ENCODE measurements at places on chromosomes 5 and 9. TPM values are rescaled to one million over a fixed set of nuclear protein-coding genes. Genes with fewer than 3 reads are reported as not detected.

Gene FABP6
- not detected for total RNA-seq

Gene LCN15
- total RNA-seq: not detected

Gene CORO2A
- total RNA-seq: 11.5 TPM

Gene POU5F2
- total RNA-seq: 2.0 TPM

Gene RGS3
- 57.1 TPM for total RNA-seq

Gene AK8
- total RNA-seq: not detected

Gene PAEP
- not detected for total RNA-seq

Gene TAF11L3
- total RNA-seq: not detected

Gene EPB41L4B
- 0.23 TPM for total RNA-seq

DNA sequence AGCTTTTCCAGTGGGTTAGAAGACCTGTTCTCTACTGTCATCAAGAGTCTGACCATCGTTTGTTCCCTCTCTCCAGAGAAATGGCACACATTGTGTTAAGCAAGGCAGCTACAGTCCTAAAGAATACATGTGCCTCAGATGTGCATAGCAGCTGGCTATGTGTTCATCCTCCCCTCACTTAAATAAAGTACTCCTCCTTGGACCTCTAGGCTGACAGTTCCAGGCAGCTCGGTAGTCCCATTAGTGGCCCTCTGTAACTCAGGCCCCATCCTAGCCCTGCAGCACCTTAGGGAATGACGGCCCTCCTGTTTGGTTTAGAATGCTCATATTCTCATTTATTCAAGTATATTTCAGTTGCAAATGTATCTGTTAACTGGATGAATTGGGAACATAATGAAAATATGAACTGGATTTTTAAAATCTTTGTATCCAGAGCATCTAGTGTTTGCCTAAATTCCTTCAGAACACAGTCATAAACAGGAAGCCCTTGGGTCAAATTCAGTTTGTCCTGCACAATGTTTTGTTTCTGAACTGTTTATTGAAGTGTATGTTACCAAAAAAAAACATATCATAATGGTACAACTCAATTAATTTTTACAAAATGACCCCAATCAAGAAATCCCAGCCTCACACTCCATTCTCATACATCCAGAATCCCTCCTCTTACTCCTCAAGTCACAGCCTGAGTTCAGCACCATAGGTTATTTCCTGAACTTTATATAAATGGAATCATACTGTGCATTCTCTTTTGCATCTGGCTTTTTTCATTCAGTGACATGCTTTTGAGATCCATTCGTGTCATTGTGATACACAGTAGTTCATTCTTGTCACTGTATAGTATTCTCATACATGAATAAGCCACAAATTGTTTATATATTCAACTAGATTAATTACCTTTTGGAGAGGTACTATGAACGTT is 1.6 kb upstream of the ASPN start:
- no peak for DNase-seq
- no peaks in the 10 kb centered on the region for H3K27me3 ChIP-seq
- H3K4me1 ChIP-seq: peaks cover 8% of the 10 kb centered on the region
- H3K36me3 ChIP-seq: no peaks in the 10 kb centered on the region

- no peak overlapping the region for H3K4me3 ChIP-seq
- DNase-seq: no peak
- no peak overlapping the region for H3K27ac ChIP-seq
- H3K4me1 ChIP-seq: no peaks in the 10 kb centered on the region
- H3K36me3 ChIP-seq: no peaks in the 10 kb centered on the region
Observed at GRCh38 chr9:93390953-93391515, 60.5 kb upstream of the FAM120A start.

- no peak overlapping the region for H3K27ac ChIP-seq
- DNase-seq: no peak
- H3K4me1 ChIP-seq: peaks cover 2% of the 10 kb centered on the region
- no peak overlapping the region for H3K4me3 ChIP-seq
Observed at GRCh38 chr5:146047396-146047795, 58.0 kb downstream of the PLAC8L1 start.

DNA sequence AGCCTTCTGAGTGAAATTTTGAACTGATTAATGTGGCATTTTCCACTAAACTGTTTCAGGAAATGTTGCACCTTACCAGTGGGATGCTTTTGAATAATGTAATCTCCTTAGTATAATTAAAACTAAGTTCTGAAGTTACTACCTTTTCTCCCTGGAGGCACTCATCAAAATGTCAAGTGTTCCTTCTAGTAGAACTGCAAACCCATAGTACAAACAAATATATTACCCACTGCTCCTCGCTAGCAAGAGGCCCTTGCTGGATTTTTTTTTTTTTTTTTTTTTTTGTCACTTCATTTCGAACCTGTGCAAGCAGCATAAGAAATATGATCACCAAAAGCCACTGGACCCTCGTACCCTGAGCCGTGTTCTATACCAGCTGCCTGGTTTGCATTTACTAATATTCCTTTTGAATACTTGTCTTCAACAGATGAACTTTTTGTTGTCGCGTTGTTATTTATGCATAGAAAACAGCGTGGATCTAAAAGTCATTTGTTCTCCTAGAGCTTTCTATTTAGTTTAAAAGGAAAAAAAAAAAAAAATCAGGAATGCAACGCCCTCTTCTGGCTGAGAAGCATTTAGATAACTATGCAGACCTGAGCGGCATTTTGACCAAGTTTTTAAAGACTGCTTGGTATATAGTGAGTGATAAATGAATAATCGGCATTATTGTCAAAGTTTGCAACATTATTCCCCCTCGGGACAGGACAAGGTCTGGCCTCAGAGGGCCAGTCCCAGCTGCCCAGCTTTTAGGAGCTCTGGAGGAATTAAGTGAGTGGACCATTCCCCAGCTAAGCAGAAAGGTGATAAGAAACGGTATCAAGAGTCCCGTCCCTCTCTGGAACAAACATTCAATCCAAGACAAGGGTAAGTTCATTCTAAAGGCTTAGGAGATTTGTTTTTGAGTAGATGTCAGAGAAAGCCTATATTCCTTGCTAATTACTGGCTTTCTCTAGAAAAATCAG is 162.5 kb upstream of the KIF2A start:
- no peaks in the 10 kb centered on the region for H3K36me3 ChIP-seq
- no peak overlapping the region for H3K4me3 ChIP-seq
- no peaks in the 10 kb centered on the region for H3K4me1 ChIP-seq
- peaks cover 58% of the 10 kb centered on the region for H3K27me3 ChIP-seq
- no peak for DNase-seq

DNA sequence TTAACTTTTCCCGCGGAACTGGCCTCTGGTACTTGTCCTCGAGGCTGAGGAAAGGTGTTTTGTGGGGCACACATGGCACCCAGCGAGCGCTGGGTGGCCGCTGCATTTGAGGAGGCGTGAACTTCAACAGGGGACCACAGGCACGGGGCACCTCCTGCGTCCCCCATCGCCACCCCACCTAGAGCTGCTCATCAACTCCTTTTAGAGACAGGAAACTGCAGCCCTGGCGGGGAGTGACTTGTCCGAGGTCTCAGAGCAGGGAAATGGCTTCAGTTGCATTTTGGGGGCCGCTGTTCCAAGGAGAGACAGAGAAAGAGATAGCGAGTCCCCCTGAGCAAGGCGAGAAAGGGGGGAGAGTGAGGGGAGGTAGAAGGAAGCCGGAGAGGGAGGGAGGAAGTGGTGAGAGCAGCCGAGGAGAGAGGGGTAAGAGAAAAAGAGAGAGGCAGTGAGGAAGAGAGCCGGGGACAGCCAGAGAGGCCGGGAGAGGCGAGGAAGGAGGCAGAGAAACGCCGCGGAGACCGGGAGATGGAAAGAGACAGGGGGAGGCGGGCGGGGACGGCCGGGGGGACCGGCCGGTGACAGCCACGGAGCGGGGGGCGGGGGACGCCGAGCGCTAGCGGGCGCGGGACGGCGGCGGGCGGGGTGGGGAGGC is 12.5 kb upstream of the LHX2 start:
- no peak overlapping the region for H3K27ac ChIP-seq
- peak overlapping the region; percentile 46 for H3K4me3 ChIP-seq
- no peaks in the 10 kb centered on the region for H3K36me3 ChIP-seq
- DNase-seq: no peak

DNA sequence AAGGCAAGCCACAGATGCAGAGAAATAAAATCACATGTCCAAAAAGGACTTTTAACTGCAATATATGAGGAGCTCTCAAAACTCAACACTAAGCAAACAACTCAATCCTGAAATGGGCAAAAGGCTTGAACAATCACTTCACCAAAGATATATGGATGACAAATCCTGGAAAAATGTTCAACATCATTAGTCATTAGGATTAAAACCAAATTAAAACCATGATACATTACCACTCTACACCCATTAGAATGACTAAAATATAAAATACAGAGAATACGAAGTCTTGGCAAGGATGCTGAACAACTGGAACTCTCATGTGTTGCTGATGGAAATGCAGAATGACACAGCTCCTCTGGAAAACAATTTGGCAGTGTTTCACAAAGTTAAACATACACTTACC is 277.4 kb downstream of the TLE1 start:
- H3K4me3 ChIP-seq: no peak overlapping the region
- H3K36me3 ChIP-seq: no peaks in the 10 kb centered on the region
- no peak overlapping the region for H3K27ac ChIP-seq

- H3K36me3 ChIP-seq: no peaks in the 10 kb centered on the region
- no peak overlapping the region for H3K4me3 ChIP-seq
- no peak for DNase-seq
- no peaks in the 10 kb centered on the region for H3K27me3 ChIP-seq
- H3K4me1 ChIP-seq: peaks cover 20% of the 10 kb centered on the region
Observed at GRCh38 chr5:81021951-81022687, 62.0 kb downstream of the RASGRF2 start.

DNA sequence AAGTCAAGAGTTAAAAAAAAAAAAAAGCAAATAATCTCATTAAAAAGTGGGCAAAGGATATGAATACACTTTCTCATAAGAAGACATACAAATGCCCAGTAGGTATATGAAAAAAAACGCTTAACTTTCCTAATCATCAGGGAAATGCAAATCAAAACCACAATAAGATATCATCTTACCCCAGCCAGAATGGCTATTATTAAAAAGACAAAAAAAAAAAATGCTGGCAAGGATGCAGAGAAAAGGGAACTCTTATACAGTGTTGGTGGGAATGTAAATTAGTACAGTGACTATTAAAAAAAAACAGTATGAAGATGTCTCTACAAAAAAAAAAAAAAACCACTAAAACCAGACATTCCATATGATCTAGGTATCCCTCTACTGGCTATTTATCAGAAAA is 79.4 kb downstream of the LPAR1 start:
- no peak overlapping the region for H3K27ac ChIP-seq
- H3K4me3 ChIP-seq: no peak overlapping the region
- H3K27me3 ChIP-seq: no peaks in the 10 kb centered on the region
- no peaks in the 10 kb centered on the region for H3K36me3 ChIP-seq
- H3K4me1 ChIP-seq: no peaks in the 10 kb centered on the region

DNA sequence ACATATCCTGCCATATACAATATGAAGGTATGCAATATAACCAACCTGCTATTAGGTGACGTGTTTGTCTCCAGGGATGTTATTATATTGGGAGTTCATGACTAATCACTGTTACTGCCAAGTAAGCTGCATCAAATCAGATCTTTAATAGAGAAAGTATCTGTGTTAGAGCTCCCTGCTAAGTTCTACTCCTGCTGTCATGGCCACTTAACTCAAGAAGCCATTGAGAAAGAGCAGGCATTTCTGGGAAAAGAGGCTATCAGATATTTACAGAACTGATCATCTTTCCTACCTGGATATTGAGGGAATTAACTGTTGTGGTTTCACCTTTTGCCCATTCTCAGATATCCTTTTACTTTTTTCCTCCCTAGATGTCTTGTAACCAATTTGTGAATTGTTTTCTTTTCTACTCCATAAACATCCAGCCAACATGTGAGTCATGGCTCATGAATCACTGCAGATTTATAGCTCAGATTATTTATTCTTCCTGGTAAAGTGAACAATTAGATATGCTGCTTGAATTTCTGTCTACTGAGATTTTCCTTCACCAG is 634.8 kb upstream of the FAM174A start:
- no peaks in the 10 kb centered on the region for H3K36me3 ChIP-seq
- DNase-seq: no peak
- no peak overlapping the region for H3K4me3 ChIP-seq
- H3K4me1 ChIP-seq: no peaks in the 10 kb centered on the region
- no peaks in the 10 kb centered on the region for H3K27me3 ChIP-seq
- no peak overlapping the region for H3K27ac ChIP-seq

- peaks cover 59% of the 10 kb centered on the region for H3K4me1 ChIP-seq
- peaks cover 32% of the 10 kb centered on the region for H3K27me3 ChIP-seq
- peaks cover 2% of the 10 kb centered on the region for H3K36me3 ChIP-seq
- H3K27ac ChIP-seq: peak overlapping the region; percentile 41
- H3K4me3 ChIP-seq: peak overlapping the region; percentile 79
- DNase-seq: peak; percentile 62
Observed at GRCh38 chr9:69174616-69175463, 763 bp downstream of the TJP2 start.

DNA sequence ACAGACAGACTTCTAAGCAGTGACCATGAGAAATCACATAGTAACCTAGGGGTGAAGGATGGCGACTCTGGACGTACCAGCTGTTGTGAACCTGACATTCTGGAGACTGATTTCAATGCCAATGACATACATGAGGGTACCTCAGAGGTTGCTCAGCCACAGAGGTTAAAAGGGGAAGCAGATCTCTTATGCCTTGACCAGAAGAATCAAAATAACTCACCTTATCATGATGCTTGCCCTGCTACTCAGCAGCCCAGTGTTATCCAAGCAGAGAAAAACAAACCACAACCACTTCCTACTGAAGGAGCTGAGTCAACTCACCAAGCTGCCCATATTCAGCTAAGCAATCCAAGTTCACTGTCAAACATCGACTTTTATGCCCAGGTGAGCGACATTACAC is 38.0 kb upstream of the CCDC152 start:
- no peaks in the 10 kb centered on the region for H3K36me3 ChIP-seq
- peaks cover 36% of the 10 kb centered on the region for H3K4me1 ChIP-seq
- H3K4me3 ChIP-seq: peak overlapping the region; percentile 48
- DNase-seq: peak; percentile 78

GRCh38 chr5:32276173-32276853 is 36.4 kb downstream of the MTMR12 start:
- no peaks in the 10 kb centered on the region for H3K27me3 ChIP-seq
- H3K36me3 ChIP-seq: peaks cover 45% of the 10 kb centered on the region
- H3K4me1 ChIP-seq: peaks cover 56% of the 10 kb centered on the region
- no peak overlapping the region for H3K4me3 ChIP-seq
- no peak for DNase-seq
- H3K27ac ChIP-seq: peak overlapping the region; percentile 77

GRCh38 chr9:21831841-21832509 is 29.5 kb downstream of the MTAP start:
- no peak overlapping the region for H3K4me3 ChIP-seq
- peaks cover 71% of the 10 kb centered on the region for H3K36me3 ChIP-seq
- no peak for DNase-seq

DNA sequence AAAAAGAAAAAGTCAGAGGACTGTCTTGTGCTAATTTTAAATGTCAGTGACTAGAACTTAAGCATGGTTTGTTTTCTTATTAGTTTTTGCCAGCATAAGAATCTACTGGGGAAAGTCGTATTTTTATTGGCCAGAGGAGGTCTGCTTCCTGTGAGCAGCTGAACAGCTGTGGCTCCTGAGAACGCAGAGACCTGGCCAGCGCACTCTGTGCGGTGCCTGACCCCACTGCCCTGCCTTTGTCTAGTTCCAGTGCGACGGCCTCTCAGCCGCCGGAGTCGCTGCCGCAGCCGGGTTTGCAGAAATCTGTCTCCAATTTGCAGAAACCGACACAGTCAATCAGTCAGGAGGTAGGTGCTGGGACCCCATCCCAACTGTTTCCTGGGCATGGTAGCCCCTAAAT is 42.5 kb downstream of the PRRC2B start:
- no peak overlapping the region for H3K27ac ChIP-seq
- no peak overlapping the region for H3K4me3 ChIP-seq
- peaks cover 28% of the 10 kb centered on the region for H3K4me1 ChIP-seq
- no peak for DNase-seq
